H9 (cell line): ENCODE measurements at places on chromosomes 11 and 22. TPM values are rescaled to one million over a fixed set of nuclear protein-coding genes. Genes with fewer than 3 reads are reported as not detected.
A peak's percentile ranks its signal among the peaks of the same experiment; 100 is the strongest.

DNA sequence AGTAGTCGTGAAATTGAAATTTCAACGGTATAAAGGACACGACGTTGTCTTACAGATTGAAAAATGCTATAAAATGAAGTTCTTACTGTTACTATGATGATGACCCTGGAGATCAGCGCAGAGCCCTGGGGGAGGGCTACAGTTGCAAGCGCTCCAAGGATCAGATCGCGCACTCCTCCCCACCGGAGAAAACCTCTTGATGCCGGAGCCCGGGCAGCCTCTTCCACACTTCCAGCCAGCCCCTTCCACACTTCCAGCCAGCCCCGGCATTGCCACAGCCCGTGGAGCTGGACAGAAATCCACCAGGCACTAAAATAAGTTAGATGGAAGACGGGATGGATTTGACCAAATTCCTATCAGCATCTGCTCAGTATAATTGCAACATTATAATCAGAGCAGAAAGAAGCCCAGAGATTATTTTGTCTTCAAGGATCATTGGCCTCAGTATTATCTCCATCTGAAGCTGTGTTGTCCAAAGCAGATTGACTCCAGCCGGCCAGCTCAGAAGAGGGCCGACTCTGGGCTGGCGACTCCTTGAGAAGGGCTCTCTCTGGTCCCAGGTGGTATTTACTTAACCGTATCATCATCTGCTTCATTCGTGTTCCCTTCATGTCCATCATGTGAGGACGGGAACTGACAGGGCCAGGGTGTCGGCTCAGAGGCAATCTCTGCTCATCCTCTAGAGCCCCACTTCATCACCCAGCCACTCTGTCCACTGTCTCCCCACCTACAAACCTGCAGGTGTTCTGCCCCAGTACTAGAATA, 777 bp upstream of the MICAL3 start:
- H3K27ac ChIP-seq, result no peak overlapping the region
- peak overlapping the region; percentile 74 for H3K4me3 ChIP-seq
- H3K27me3 ChIP-seq, result peaks cover 16% of the 10 kb centered on the region; the same call in 1 of the 2 replicates
- no peaks in the 10 kb centered on the region for H3K36me3 ChIP-seq
- 0 out of 2 replicates have a peak, but pooled peaks cover 3% of the 10 kb centered on the region for H3K4me1 ChIP-seq

GRCh38 chr11:69726481-69726880, 22.7 kb upstream of the FGF19 start:
- H3K36me3 ChIP-seq, result no peaks in the 10 kb centered on the region
- no peaks in the 10 kb centered on the region for H3K4me1 ChIP-seq
- DNase-seq, result no peak
- H3K27ac ChIP-seq, result no peak overlapping the region
- H3K4me3 ChIP-seq, result no peak overlapping the region
- no peaks in the 10 kb centered on the region for H3K27me3 ChIP-seq

GRCh38 chr22:29700900-29701154, 19.0 kb upstream of the CABP7 start:
- H3K27ac ChIP-seq, result no peak overlapping the region
- DNase-seq, result no peak
- H3K27me3 ChIP-seq, result no peaks in the 10 kb centered on the region; the same call in 1 of the 2 replicates
- H3K4me1 ChIP-seq, result peaks cover 6% of the 10 kb centered on the region; the same call in 1 of the 2 replicates
- H3K4me3 ChIP-seq, result no peak overlapping the region

- H3K4me1 ChIP-seq, result peaks cover 4% of the 10 kb centered on the region; the same call in 1 of the 2 replicates
- peak overlapping the region; percentile 66 for H3K4me3 ChIP-seq
- no peaks in the 10 kb centered on the region; the same call in 1 of the 2 replicates for H3K27me3 ChIP-seq
- peaks cover 9% of the 10 kb centered on the region for H3K36me3 ChIP-seq
These were observed 965 bp upstream of the PAMR1 start for GRCh38 chr11:35526370-35526792.

DNA sequence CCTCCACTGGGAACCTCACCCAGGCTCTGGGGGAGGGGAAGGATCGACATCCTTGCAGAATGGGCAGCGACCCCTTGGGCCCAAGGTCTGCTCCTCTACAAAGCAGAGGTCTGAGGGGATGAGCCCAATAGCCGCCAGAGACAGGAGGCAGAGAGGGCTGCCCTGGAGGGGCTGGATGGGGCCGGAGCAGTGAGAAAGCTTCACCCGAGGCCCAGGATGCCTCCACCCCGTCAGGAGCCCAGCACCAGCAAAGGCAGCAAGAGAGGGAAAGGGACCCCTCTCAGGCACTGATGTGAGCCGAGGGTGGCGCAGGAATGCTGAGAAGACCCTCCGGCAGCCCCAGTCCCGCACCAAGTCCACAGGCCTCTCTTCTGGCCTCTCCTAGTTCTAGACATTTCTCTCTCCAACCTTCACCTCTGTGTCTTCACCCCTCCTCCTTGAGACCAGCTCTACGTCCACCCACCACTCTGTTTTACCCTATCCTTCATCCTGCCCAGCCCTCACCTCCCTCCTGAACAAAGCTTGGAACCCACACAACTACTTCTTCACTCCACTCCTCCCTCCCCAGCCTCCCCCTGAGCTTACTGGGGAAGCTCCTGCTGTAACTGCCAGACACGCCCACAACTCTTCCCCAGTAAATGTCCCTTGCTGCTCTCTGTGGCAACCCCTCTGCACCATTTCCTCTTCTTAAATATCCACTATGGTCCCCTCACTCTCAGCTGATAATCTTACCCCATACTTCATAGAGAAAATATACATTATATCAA, 131.9 kb downstream of the MPPED1 start:
- peak; percentile 15 for DNase-seq
- H3K27ac ChIP-seq, result no peak overlapping the region
- no peaks in the 10 kb centered on the region for H3K36me3 ChIP-seq
- no peak overlapping the region for H3K4me3 ChIP-seq

DNA sequence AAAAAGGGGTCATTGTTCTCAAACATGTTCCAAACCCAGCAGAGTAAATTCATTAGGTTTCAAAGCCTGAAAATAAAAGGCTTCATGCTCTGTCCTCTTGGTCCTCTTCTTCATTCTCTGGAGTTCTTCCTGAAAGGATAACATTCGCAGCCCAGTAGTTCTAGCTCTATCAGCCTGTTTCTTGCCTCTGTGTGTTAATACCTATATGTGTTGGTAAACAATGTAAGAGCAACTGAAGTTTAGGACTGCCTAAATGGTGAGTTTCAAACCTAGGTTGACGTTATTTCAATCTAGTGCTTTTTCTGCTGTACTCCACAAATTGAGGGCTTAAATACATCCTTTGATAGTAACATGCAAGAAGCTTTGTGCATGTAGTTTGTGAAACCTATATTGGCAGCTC, 9.4 kb downstream of the AASDHPPT start:
- no peaks in the 10 kb centered on the region for H3K4me1 ChIP-seq
- no peak overlapping the region for H3K27ac ChIP-seq
- DNase-seq, result no peak
- peaks cover 47% of the 10 kb centered on the region for H3K36me3 ChIP-seq
- no peaks in the 10 kb centered on the region for H3K27me3 ChIP-seq

SNAP29 gene
- 15.6 and 17.9 TPM in 2 replicates for total RNA-seq

MMP7 gene
- not detected in 2 replicates for total RNA-seq

FAM180B gene
- 0.31 and 0.37 TPM in 2 replicates for total RNA-seq

SERGEF gene
- 29.5 and 31.4 TPM in 2 replicates for total RNA-seq

OR5A2 gene
- total RNA-seq, result not detected in 2 replicates

KCNJ1 gene
- total RNA-seq, result not detected in 2 replicates

GRM5 gene
- not detected in 2 replicates for total RNA-seq

P2RY6 gene
- not detected in 2 replicates for total RNA-seq

OR2AT4 gene
- not detected in 2 replicates for total RNA-seq

MAJIN gene
- not detected in 2 replicates for total RNA-seq
